ENCODE measurements at places on chromosomes 11 and 22. TPM values are rescaled to one million over a fixed set of nuclear protein-coding genes. Genes with fewer than 3 reads are reported as not detected.

AP5B1 gene
- 16.7 TPM for total RNA-seq

NELL1 gene
- total RNA-seq, result not detected

DKK3 gene
- total RNA-seq, result 313 TPM

PTGDR2 gene
- 0.13 TPM for total RNA-seq

SCGB2A2 gene
- not detected for total RNA-seq

MMP13 gene
- not detected for total RNA-seq

LRRC4C gene
- 1.9 TPM for total RNA-seq

CCDC15 gene
- total RNA-seq, result 0.97 TPM

SLC35C1 gene
- total RNA-seq, result 11.8 TPM

ASCL3 gene
- not detected for total RNA-seq

SERHL2 gene
- 2.9 TPM for total RNA-seq

OPCML gene
- 0.88 TPM for total RNA-seq

ZNF143 gene
- total RNA-seq, result 40.1 TPM

RAC2 gene
- total RNA-seq, result 19.8 TPM

C11orf16 gene
- total RNA-seq, result not detected

MYRF gene
- total RNA-seq, result 1.1 TPM

PHOX2A gene
- total RNA-seq, result not detected

ARHGAP8 gene
- 3.0 TPM for total RNA-seq

MAPK1 gene
- 159 TPM for total RNA-seq

OR8D1 gene
- total RNA-seq, result not detected

ANAPC15 gene
- 24.7 TPM for total RNA-seq

SYT9 gene
- total RNA-seq, result 0.26 TPM

TECTA gene
- total RNA-seq, result 0.63 TPM

OAF gene
- total RNA-seq, result 23.6 TPM

CTSW gene
- 3.9 TPM for total RNA-seq

TREH gene
- not detected for total RNA-seq

APOA5 gene
- total RNA-seq, result not detected

MYEOV gene
- not detected for total RNA-seq

TRIM48 gene
- not detected for total RNA-seq

RAB36 gene
- total RNA-seq, result 3.2 TPM

CHRM1 gene
- total RNA-seq, result not detected

NCAPH2 gene
- total RNA-seq, result 31.6 TPM

IL18 gene
- 17.1 TPM for total RNA-seq

GLB1L3 gene
- not detected for total RNA-seq

OR8B4 gene
- not detected for total RNA-seq

FGF19 gene
- total RNA-seq, result not detected

MAP6 gene
- total RNA-seq, result 13.8 TPM

APOBEC3C gene
- 12.4 TPM for total RNA-seq

P4HA3 gene
- 5.8 TPM for total RNA-seq

OR56B1 gene
- 0.24 TPM for total RNA-seq

CCDC88B gene
- total RNA-seq, result 7.4 TPM

APOL5 gene
- not detected for total RNA-seq

APOA4 gene
- not detected for total RNA-seq

MRPL16 gene
- 25.3 TPM for total RNA-seq

UBQLNL gene
- 0.88 TPM for total RNA-seq

Measured in aorta (tissue), 5 donors.